ENCODE measurements at places on chromosomes 13 and 19. TPM values are rescaled to one million over a fixed set of nuclear protein-coding genes. Genes with fewer than 3 reads are reported as not detected.
A peak's percentile ranks its signal among the peaks of the same experiment; 100 is the strongest.

DNA sequence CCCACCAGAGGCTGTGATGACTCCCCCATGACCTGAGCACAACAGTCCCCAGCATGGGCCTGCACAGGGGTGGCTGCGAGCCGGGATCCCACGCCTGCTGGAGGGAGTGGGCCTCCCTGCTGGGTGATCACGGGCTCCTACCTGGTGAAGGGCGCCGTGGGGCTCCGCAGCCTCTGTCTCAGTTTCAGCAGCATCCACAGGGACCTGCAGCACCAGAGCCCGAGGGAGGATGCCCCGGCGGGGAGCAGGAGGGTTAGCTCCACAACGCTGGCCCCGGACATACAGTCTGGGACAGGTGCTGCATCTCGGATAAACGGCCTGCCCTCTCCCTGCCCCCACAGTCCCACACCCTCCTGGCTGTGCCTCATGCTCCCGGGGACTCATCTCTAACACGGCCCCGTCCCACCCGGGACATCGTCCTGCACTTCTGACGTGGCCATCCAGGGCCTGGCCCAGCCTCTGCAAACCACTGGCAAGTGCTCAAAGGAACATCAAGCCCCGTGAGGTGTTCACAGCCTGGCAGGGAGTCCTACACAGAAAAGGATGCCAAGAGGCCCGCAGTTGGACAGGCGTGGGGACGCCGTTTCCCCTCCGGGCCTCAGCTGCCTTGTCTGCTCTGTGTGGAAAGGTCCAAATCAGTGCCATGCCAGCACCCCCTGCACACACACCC is 10.5 kb downstream of the PEX11G start:
- peak overlapping the region; percentile 66 for H3K27ac ChIP-seq
- DNase-seq, result no peak
- H3K36me3 ChIP-seq, result no peaks in the 10 kb centered on the region

- DNase-seq, result peak; percentile 37
- H3K27me3 ChIP-seq, result no peaks in the 10 kb centered on the region
- H3K36me3 ChIP-seq, result peaks cover 39% of the 10 kb centered on the region
- peaks cover 37% of the 10 kb centered on the region for H3K4me1 ChIP-seq
- peak overlapping the region; percentile 91 for H3K4me3 ChIP-seq
Observed at GRCh38 chr19:58544591-58545285, 874 bp downstream of the TRIM28 start.

Gene WDR18
- 49.2 TPM for total RNA-seq

DNA sequence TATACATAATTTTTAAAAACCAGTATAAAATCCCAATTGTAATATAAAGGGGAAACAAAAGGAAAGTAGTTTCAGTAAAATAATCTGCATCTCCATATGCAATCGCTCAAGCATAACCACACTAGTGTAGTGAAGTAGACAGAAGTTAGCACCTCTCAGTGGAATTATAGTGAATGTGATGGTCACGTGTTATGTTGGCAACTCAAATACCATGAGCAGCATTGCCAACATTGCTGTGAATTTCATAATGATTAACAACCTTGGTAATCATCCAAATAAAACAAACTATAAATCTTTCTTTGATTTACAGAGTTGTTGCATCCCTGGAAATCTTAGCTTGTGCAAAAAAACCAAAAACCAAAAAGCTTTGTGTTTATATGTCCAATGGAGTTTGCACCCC is 77.3 kb upstream of the SIAH3 start:
- H3K27ac ChIP-seq, result no peak overlapping the region
- H3K4me1 ChIP-seq, result no peaks in the 10 kb centered on the region
- no peaks in the 10 kb centered on the region for H3K36me3 ChIP-seq
- H3K27me3 ChIP-seq, result no peaks in the 10 kb centered on the region
- no peak for DNase-seq
- no peak overlapping the region for H3K4me3 ChIP-seq

- peaks cover 39% of the 10 kb centered on the region for H3K27me3 ChIP-seq
- peak within 1 kb of the TSS; percentile 90 for H3K4me3 ChIP-seq
- peaks cover 19% of the 10 kb centered on the region for H3K36me3 ChIP-seq
- DNase-seq, result peak; percentile 70
- H3K27ac ChIP-seq, result peak within 1 kb of the TSS; percentile 96
Observed at GRCh38 chr19:48391100-48392005, at the start of gene KDELR1. Gene KDELR1 (minus strand): TSS chr19:48391551. CDS start chr19:48391358, 193 bp downstream.

- H3K27ac ChIP-seq, result no peak overlapping the region
- H3K4me1 ChIP-seq, result peaks cover 30% of the 10 kb centered on the region
- H3K36me3 ChIP-seq, result peaks cover 22% of the 10 kb centered on the region
- no peaks in the 10 kb centered on the region for H3K27me3 ChIP-seq
Observed at GRCh38 chr19:55113570-55114039, 3.8 kb downstream of the PPP1R12C start.

GRCh38 chr13:95349267-95349666 is 48.0 kb upstream of the ABCC4 start:
- H3K4me1 ChIP-seq, result no peaks in the 10 kb centered on the region
- H3K4me3 ChIP-seq, result no peak overlapping the region
- H3K27ac ChIP-seq, result no peak overlapping the region
- no peak for DNase-seq

DNA sequence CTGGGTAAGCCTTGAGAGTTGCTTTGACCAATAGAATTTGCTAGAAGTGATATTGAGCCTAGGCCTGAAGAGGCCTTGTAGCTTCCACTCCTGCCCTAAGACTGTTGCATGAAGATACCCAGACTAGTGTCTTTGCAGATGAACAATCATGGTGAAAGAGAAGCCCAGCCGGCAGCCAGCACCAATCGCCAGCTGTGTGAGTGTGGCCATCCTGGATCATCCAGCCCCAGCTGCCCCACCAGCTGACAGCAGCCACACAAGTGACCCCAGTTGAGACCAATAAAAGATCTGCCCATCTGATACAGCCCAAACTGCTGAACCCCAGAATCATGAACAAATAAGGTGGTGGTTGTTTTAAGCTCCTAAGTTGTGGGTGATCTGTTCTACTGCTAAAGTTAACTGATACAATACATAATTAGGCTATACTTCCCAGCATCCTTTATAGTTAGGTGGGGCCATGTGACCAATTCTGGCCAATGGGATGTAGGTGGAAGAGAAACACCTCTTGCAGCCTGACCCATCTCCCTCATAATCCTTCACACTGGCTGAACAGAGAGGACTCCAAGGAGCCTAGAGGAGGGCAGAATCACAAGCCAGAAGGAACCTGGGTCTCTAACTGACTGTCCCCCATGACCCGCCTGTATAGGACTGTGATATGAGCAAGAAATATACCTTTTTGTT is 9.4 kb upstream of the ZNF428 start:
- peaks cover 21% of the 10 kb centered on the region for H3K4me1 ChIP-seq
- H3K36me3 ChIP-seq, result no peaks in the 10 kb centered on the region
- H3K27ac ChIP-seq, result no peak overlapping the region
- H3K27me3 ChIP-seq, result peaks cover 15% of the 10 kb centered on the region

Gene APOC4
- not detected for total RNA-seq

DNA sequence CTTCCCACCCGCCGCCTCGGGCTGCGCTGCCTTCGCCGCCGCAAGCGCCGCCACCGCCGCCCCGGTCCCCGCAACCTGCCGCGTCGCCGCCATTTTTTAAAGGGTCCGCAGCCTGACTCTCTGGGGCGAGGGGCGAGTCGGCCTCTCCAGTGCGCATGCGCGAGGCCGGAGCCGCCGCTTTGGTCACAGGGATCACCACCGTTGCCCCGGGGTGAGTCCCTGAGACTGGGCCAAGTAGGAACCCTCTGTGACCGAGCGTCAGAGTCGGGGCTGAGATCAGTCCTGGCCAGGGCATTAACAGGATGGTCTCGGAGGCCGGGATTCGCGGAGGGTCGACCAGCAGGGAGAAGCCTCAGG is 42.6 kb downstream of the ZNF146 start:
- H3K27me3 ChIP-seq, result no peaks in the 10 kb centered on the region
- peaks cover 3% of the 10 kb centered on the region for H3K36me3 ChIP-seq
- no peaks in the 10 kb centered on the region for H3K4me1 ChIP-seq
- H3K4me3 ChIP-seq, result no peak overlapping the region
- DNase-seq, result no peak

- DNase-seq, result no peak
Observed at GRCh38 chr13:48510698-48511097, 22.2 kb downstream of the RCBTB2 start.

- no peaks in the 10 kb centered on the region for H3K4me1 ChIP-seq
- H3K36me3 ChIP-seq, result no peaks in the 10 kb centered on the region
- no peak for DNase-seq
- H3K4me3 ChIP-seq, result no peak overlapping the region
- no peak overlapping the region for H3K27ac ChIP-seq
- H3K27me3 ChIP-seq, result peaks cover 17% of the 10 kb centered on the region
Observed at GRCh38 chr13:42001580-42001979, 40.7 kb upstream of the VWA8 start.

- peaks cover 11% of the 10 kb centered on the region for H3K4me1 ChIP-seq
- H3K27ac ChIP-seq, result no peak overlapping the region
- no peaks in the 10 kb centered on the region for H3K36me3 ChIP-seq
- no peak for DNase-seq
- H3K27me3 ChIP-seq, result no peaks in the 10 kb centered on the region
- H3K4me3 ChIP-seq, result no peak overlapping the region
Observed at GRCh38 chr13:26980099-26981031, 191.2 kb downstream of the USP12 start.

Gene VSIG10L
- total RNA-seq, result 0.99 TPM

DNA sequence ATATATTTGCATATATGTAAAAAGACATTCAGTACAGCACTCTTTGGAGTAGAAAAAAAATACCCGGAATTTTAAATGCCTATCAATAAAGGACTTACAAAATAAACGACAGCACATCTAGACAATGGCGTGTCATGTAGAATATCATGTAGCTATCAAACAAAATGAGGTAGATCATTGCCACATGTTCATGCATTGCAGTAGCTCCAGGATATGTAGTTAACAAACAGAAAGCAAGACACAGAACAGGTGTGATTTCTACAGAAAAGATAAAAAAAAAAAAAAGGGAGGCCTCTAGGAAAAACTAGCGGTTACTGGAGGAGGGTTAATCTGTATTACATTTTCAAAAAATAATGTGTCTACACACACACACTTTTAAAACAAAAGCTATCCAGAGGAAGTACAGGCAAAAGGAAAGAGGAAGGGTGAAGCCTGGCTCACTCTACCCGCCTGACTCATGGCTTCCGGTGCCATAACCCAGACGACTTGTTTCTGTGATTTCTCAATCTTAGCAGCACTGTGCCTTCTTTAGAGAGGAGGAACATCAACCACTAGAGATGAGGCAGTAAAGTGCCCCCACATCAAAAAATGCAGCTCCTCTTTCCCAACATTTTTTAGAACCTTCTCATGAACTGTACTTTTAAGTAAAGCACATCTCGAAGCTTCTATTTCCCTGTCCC is 6.9 kb downstream of the KCTD12 start:
- H3K4me1 ChIP-seq, result peaks cover 34% of the 10 kb centered on the region
- peak; percentile 64 for DNase-seq
- peak overlapping the region; percentile 97 for H3K27ac ChIP-seq
- H3K27me3 ChIP-seq, result peaks cover 8% of the 10 kb centered on the region

Gene SLC7A9
- 0.45 TPM for total RNA-seq

- H3K4me3 ChIP-seq, result no peak overlapping the region
- H3K36me3 ChIP-seq, result no peaks in the 10 kb centered on the region
- no peak overlapping the region for H3K27ac ChIP-seq
- H3K27me3 ChIP-seq, result peaks cover 30% of the 10 kb centered on the region
- no peak for DNase-seq
Observed at GRCh38 chr13:42769650-42770049, 11.7 kb upstream of the FAM216B start.

- H3K36me3 ChIP-seq, result peaks cover 2% of the 10 kb centered on the region
- H3K4me3 ChIP-seq, result no peak overlapping the region
- H3K27me3 ChIP-seq, result no peaks in the 10 kb centered on the region
- no peak overlapping the region for H3K27ac ChIP-seq
- no peaks in the 10 kb centered on the region for H3K4me1 ChIP-seq
- no peak for DNase-seq
Observed at GRCh38 chr19:5036698-5037563, 68.0 kb downstream of the KDM4B start.
